ENCODE measurements at places on chromosomes 4 and X.
A peak's percentile ranks its signal among the peaks of the same experiment; 100 is the strongest.

- DNase-seq, result peak; percentile 26
Observed at GRCh38 chr4:52659722-52660261, 691 bp upstream of the USP46 start.

DNA sequence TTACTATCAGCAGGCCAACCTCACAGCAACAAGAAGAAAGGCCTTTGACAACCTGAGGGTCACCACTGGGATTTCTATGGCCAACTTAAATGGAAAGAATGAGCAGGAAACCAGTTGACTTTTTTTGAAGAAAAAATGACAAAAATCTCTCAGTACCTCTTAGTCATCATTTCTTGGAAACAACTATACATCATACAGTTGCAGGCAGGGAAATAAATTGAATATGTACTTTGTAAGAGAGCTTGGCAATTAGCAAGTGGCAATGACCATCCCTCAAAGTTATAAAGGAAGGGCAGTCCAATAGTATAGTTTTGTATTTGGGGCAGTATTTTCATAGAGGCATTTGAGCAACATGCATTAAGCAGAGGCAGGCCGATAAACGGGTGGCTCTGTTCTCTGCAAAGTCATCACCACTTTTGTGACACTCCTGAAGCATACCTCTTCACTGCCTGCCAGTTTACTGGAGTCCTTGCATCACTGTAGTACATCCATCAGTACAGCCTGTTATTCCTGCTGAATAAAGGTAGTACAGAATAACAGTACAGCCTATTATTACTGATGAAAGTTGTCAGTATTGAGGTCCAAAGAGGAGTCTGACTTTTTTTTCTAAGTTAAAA lies 83.3 kb upstream of the AMELX start:
- no peak for DNase-seq

- no peak for DNase-seq
Observed at GRCh38 chrX:16488959-16489358, 161.0 kb upstream of the S100G start.

- no peak for DNase-seq
Observed at GRCh38 chr4:1599026-1599481, 85.1 kb downstream of the FAM53A start.

GRCh38 chr4:17336524-17336961 lies 175.3 kb downstream of the QDPR start:
- peak; percentile 88 for DNase-seq

DNA sequence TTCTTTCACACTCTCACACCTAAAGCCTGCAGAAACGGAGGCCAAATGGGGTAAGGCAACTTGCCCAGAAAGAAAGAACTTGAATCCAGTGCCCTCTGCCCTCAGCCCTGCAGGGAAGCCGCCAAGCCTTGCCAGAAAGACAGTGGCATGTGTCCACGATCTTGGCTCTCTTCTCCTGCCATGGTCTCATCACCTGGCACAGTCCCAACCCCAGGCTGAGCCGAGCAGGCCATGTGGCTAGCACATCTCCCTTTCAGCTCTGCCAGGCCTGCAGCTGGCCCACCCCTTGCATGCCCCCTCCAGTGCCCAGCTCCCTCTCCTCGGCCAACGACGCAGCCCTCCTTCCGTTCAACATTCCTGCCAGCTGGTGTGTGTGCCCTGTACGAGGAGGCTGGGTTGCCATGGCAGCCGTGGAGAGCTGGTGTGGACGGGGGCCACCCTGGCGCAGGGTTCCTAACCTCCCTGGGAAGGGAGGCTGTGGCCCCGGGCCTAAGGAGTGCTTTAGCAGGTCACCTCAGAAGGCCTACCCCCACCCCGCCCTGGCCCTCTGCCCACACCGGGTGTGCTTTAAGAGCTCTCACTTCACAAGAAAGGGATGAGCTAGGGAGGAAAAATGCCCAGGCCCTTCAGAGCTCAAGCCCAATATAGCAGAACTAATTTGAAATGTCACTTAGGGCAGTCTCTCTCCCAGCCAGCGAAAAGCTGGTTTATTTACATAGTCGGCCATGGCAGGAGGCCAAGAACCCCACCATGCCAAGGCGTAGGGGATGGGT lies 73.0 kb upstream of the PJA1 start:
- DNase-seq, result no peak

DNA sequence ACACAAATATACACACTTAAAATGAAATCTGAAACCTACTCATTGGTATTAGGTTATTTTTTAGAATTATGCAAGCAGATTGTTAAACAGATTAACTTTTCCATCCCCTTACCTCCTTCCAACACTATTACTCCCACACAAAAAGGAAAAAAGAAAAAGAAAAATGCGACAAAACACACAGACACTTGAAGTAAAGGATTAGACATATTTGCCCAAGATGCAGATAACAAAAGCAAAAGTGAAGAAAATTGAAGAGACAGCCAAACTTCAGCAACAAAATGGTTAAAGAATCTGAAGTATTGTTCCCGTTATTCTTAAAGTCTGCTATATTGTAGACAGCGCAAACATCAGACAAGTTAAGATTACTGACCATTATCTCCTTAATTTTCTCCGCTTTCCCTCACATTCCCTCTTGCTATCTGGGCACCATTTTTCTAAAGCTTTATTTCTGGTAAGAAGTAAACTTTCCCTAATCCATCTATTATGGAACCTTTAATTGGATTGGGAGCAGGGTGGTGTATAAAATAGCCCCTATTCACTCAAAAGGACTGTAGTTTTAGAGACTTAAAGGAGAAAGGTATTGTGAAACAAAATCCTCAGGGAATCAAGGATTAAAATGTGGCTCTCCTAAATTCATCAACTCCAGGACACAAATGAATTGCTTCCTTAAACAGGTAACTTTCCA lies 34.7 kb upstream of the MAB21L2 start:
- no peak for DNase-seq

GRCh38 chrX:54415534-54416350 lies 24.5 kb upstream of the TSR2 start:
- DNase-seq, result peak; percentile 11

- DNase-seq, result no peak
Observed at GRCh38 chr4:181006499-181007260, 1236.5 kb upstream of the TENM3 start.

DNA sequence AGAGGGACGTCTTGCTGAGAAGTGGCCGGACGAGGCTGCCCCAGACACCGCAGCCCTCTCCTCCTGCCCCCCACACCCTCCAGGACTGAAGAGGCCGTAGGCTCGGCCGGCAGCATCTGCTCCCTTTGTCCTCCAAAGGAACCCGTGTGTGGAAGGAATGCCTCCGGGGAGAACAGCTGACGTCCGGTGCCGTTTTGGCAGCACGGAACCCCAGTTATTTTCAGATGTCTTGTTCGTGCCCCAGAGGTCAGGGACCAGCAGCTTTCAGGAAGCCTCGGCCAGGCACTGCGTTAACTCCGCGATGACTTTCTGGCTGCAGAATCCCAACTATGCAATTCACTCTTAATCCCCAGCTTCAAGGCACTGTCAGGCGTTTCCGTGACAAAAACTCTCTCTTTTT lies 10.9 kb upstream of the PPP2R3B start:
- DNase-seq, result no peak

DNA sequence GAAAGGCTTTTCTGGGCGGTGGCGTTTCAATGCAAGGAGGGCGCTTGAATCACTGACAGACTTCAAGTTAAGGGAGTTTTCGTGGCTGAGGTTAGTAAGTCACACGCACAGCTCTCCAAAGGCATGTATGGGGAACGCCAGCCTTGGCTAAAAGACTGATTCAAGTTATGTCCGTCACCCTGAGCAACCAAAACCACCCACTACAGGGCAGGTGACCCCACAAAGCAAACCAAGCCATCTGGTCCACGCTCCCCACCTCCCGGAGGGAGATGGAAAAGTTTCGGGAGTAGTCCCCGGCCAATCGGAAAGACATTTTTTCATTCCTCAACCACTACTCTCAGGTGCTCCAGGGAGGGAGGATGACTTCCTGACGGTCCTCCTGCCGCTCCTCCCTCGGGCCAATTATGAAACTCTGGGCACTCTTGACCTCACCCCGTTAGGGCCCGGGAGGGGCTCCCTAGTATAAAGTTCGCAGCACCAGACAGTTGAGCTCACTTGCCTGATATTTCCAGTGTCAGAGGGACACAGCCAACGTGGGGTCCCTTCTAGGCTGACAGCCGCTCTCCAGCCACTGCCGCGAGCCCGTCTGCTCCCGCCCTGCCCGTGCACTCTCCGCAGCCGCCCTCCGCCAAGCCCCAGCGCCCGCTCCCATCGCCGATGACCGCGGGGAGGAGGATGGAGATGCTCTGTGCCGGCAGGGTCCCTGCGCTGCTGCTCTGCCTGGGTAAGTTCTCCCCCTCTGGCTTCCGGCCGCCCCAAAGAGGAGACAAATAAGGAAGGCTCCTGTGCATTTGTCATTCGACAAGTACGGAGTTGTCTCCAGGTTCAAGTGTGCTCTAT lies at the start of gene EREG:
EREG (plus strand) TSS at position 494 of the 840 bp plus-strand sequence; CDS start at position 658, 164 bp downstream.
- DNase-seq, result peak; percentile 32

DNA sequence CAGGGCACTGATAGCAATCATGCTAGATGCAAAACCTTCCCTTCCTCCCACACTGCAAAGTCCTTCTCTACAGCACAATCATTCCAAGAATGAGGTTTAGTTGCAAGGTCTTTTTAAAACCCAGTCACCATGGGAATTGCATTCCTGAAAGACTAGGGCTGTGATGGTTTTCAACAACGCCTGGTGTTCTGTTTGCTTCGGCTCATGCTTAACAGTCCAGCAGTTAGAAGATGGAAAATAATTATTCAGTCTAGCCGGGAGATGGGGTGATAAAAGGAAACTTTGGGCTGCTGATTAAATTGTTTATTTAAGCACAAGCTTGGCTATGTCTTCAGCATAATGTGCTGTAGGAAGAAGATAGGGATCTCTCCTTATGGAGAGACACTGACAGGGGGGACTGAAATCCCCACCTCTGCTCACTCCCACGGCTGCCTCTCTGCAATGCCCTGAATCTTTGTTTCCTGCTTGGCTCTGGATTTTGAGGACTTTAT lies 211.4 kb downstream of the MID1IP1 start:
- no peak for DNase-seq

- peak; percentile 8 for DNase-seq
Observed at GRCh38 chrX:147476008-147476407, 435.7 kb upstream of the FMR1 start.

- DNase-seq, result no peak
Observed at GRCh38 chr4:78220283-78220682, 163.2 kb downstream of the FRAS1 start.

- no peak for DNase-seq
Observed at GRCh38 chr4:96531836-96532235, 691.9 kb downstream of the PDHA2 start.

DNA sequence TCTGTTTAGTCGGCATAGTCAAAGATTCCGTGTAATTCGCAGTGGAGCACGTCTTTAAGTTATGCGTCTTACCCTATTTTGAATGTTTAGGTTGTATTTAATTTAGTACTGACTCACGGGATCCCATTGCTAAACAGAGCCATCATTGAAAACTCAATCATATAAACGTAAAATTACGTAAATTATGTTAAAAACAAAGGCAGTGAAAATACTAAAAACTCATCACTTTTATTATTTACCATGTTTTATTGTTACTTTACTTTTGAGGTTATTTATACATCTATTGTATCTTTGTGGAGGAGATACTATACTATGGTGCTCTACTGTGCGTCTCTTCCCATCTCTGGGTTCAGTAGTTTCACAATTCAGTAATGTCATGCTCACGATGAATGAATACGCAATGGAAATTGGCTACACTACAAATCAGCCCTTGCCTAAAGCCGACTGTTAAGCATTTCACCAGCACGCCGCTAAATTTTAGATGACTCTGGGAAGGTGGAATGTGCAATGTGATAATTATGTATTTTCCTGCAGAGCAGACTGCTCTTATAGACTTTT lies 944 bp downstream of the FUNDC2 start:
- peak; percentile 26 for DNase-seq

DNA sequence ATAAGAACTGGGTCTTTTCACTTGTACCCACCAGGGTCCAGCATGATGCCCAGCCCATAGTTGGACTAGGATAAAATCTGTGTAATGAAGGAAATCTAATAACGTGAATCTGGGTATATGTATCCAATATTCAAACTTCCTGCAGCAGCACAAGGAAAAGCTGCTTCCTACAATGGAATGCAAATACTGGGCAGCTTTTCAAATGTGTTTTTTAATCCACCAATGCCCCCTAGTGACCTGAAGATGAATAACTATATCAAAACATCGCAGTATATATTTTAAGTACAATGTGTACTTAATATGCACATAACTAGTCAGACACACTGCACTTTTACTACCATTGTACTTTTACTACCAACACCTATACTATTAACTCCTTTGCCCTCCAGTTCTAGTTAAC lies 5.3 kb downstream of the APOO start:
- DNase-seq, result no peak

GRCh38 chr4:30952526-30953219 lies 232.5 kb downstream of the PCDH7 start:
- DNase-seq, result no peak

GRCh38 chr4:184100297-184100885 lies 117.3 kb downstream of the ENPP6 start:
- peak; percentile 60 for DNase-seq

GRCh38 chr4:76716658-76717057 lies 181.3 kb downstream of the SOWAHB start:
- no peak for DNase-seq

DNA sequence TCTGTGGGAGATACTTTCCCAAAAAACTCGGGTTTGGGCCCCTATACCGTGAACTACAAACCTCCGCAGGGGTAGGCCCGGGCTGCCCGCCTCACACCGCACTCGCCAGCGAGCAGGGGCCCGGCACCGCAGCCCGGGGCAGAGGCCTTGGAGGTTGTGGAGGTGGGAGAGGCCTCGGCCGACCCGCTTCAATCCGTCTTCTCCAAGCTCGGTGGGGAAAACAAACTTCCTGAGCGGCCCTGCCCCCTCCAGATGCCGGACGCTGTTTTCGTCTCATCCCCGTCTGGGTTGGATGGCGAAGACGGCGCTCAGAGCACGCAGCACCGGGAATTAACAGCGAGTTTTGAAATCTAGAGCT lies 442 bp upstream of the MCUB start:
- peak; percentile 41 for DNase-seq

- DNase-seq, result no peak
Observed at GRCh38 chr4:126710935-126711334, 921.8 kb upstream of the INTU start.

DNA sequence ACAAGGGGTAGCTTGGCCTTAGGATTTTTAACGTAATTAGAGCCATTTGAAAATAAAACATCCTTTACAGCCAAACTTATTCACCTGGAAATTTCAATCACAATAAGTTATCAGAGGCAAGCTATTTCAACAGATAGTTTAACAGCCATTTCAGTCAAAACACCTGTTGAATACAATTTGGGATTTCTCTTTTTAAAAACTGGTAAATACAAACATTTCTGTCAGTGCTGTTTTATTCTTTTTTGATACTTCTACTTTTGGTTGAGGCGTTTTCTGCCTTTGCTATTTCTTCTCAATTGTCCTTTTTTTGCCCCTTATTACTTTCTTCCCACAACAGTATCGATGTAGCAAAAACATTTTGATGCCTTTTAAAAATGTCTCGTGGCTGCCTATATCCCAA lies 2.1 kb upstream of the DACH2 start:
- DNase-seq, result no peak

- no peak for DNase-seq
Observed at GRCh38 chr4:6591313-6591712, 16.3 kb downstream of the MAN2B2 start.

DNA sequence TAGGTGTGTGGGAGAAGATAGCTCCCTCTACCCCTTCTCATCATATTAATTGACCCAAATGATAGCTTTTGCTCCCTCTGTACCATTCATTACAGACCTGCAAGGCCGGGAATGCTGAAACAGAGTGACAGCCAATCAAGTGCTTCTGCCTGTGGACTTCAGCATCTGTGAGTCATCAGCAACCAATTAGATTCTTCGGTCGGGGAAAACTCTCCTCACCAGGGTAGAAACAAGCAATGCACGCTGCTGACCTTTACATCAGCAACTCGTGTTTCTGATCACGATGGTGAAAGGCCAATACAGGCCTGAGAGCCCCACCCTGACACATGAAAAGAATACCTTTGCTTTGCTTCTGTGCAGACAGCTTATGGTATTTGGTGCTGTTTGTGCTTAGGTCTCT lies 347.2 kb upstream of the DDX53 start:
- no peak for DNase-seq
